ENCODE measurements at places on chromosomes 5 and 9.

GRCh38 chr9:131275332-131276093 lies 797 bp downstream of the FAM78A start:
- no peak for DNase-seq

- no peak for DNase-seq
Observed at GRCh38 chr9:21015129-21015815, 16.2 kb downstream of the HACD4 start.

- DNase-seq: no peak
Observed at GRCh38 chr5:55096182-55096581, 6.3 kb upstream of the GZMA start.

GRCh38 chr9:111613436-111614040 lies 14.1 kb upstream of the PTGR1 start:
- no peak for DNase-seq

DNA sequence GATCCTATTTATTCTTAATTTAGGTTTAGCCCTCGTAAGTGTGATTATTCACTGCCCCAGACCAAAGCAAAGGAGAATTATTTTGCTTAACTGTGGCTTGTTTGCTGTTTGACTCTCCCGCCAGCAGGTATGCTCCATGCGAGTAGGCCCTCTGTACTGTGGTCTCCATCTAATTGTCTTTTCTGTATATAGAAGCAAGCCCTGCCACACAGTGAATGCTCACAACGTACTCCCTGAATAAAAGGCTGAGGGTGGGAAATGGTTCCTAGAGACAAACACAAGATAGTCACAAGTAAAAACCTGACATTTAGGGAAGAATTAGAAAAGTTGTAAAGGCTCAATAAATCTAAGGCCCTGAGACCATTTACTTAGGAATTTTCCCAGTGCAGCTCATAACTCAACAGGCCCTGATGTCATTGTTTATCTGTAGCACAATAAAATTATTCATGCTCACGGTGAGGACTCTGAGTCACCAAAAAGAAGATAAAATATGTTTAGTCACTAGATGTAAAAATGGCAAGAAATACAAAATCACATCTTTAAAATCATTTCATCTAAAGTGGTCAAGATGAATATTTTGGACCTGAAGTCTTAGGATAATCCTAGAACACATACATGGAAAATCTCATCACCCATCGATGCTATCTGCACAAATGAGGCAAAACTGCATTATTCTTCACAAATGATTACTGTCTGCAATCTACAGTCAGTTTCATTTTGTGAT lies 473.2 kb downstream of the ENC1 start:
- no peak for DNase-seq

DNA sequence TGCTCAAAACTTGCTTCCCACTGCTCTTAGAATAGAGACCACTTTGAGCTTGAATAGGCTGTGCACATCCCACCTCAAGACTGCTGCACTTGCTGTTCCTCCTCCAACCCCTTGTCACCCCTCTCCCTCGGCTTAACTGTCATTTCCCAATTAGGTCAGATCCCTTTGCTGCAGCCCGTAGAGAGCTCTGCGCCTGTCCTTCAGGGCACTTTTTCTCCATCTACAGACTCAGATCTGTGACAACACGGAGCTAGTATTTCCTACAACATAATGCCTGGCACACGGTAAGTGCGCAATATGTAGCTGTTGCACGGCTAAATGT lies 485 bp upstream of the HABP4 start:
- no peak for DNase-seq

GRCh38 chr9:89842267-89842768 lies 237.5 kb downstream of the GADD45G start:
- DNase-seq: no peak

- peak; percentile 58 for DNase-seq
Observed at GRCh38 chr5:177447066-177447610, 524 bp downstream of the PRR7 start.

DNA sequence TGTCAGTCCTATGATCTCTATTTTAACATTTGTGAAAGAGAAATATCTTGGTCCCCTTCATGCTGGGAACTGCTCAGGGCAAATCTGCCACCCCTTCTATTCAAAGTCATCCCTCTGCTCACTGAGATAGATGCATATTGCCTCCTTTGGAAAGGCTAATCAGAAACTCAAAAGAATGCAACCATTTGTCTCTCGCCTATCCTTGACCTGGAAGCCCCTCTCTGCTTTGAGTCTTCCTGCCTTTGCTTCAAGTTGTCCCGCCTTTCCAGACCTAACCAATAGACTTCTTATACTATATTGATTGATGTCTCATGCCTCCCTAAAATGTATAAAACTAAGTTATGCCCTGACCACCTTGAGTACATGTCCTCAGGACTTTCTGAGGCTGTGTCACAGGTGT lies 97.0 kb downstream of the PSAT1 start:
- DNase-seq: no peak

DNA sequence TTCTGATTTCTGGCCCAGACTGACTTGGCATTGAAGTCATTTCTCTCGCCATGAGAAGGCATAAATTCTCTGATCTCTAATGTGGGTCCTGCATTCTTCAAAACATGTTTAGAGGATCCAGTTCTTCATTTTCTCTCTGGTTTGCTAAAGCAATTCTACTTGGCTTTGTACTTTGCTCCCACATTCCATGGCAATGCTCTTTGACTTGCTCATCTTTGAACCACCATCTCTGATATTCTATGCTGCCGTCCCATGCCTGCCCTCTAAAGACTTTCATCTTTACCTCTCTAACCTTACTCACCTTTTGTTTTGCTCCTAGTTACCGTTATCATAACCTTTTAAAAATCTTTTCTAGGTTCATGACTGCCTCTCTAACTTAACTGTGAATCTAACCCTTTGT lies 366.9 kb downstream of the KIF4B start:
- no peak for DNase-seq

DNA sequence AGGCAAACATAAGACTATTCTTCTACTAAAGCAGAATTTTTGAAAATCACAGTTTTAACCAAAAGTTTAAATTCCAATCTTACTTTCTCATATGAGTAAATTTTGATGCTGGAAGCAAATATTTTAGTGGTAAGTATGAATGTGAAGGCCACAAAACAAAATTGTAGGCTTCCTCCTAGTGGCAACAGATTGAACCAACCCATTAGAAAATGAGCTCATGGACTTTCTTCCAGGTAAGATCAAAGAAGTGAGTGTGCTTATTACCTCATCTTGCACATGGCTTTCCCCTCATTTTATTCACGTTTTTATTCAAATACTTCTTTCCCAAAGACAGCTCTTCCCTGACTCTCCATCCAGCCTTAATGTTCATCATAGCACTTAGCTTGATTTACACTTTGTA lies 16.5 kb upstream of the RLN2 start:
- DNase-seq: no peak

- no peak for DNase-seq
Observed at GRCh38 chr5:56683733-56684132, 131.6 kb upstream of the MAP3K1 start.

DNA sequence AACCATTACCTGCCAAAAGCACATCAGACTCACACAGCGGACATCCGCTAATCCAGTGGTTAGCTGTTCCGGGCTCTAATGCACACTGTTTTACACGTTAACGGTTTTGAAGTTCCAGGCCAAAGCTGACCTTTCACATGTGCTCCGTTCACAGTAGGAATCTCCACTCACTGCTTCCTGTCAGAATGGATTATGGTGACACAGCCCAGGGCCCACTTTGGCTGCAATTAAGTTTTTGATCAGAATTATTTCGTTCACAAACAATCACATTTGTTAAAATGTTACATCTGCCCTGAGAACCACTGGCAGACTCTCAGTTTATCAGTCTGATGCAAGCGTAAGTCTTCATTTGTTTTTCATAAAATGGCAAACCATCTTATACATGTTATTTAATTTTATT lies 30.2 kb upstream of the CATSPER3 start:
- no peak for DNase-seq

DNA sequence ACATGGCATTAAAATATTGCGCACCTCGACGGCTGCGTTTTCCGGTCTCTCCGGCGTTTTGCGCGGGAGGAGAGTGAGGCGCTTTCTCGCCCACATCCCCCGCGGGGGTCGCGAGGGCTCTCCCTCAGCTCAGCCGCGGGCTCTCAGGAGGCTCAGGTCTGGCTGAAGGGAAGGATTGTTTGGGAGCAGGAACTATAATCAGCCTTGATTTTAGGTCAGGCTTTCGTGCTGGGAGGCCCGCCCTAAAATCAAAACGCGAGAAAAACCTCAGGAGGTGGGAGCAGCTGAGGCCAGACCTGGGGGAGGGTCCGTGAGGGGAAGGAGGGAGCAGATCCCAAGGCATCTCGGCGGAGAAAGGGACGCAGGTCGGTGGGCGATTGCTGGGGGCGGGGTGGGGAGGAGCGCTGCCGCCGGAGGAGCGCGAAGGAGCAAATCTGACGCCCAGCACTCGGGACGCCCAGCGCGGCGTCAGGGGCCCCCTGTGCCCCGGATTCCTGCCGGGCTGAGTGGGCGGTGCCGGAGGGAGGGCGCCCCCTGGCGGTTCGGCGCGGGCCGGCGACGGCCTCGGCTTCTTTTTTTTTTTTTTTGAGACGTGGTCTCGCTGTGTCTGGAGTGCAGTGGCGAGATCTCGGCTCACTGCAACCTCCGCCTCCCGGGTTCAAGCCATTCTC lies 18.7 kb upstream of the RNF130 start:
- DNase-seq: peak; percentile 48

DNA sequence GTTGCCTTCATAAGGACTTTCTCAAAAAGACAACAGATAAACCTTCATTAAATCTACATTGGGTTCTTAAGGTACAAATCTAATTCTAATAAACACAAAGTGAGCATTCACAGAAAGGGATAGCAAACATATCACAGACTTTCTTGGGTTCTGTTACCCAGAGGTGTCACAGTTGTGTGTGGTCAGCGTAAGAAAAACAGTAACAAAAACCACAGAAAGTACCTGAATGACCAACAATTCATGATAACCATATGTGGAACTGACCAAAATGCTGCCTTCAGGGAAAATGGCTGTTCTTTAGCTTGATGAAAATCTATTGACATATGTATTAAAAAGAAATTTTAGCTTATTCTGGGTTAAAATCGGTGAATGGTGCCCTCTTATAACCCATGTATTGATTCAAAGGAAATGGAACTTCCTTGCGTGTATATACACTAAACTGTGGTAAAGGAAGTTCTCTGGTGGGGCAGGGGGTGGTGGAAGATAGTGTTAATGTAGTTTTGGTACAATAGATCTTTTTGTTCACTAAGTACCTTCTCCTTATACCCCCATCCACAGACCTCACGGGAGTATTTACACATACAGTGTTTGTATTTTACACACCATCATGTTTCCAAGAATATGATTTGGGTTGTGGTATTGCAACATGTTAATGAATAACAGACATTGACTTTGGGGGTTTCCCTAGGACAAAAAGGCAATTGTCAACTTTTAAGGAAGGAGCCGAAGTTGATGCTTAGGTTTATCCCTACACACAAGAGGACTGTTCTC lies 152.5 kb downstream of the APBA1 start:
- DNase-seq: no peak

DNA sequence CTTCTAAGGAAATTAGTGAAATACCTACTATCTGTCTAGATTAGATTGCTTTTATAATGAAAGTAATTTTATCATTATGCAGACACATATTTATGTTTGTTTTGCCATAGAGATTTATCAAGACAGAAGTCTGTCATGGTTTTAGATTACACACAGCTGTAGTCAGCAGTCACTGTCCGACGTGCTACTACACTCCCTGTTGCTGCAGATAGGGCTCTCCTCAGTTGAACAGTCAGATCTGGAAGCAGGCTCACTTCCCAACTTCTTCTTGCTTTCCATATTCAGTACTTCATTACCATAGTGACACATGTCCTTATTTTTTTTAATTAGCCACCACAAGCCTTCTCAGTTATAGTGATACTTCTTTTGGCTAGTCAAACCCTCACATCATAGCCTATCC lies 329.9 kb upstream of the ITGA1 start:
- DNase-seq: no peak

DNA sequence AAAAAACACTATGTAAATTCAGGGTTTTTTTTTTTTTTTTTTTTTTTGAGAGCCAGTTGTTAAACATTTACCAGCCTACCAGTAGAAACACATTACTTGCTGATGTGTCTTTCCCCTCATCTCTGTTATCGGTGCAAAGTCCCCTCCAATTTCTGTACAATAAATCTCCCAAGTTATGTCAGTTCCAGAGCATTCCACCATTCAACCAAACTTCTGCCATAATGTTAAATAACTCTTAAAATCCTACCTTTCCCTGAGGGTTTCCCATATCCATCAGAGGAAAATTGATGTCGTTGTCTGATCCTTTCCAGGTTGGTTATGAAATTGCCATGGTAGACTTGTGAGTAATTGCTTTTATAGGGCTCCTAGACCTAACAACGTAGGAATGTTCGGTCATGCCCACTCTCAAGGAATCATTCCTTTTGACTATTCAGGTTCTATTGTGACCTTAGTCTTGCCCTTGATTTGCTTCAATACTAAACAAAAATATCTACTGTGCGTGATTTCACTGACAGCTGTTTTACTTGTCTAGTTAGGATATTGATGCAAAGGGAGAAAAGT lies 5.6 kb upstream of the PPP2R2B start:
- no peak for DNase-seq

DNA sequence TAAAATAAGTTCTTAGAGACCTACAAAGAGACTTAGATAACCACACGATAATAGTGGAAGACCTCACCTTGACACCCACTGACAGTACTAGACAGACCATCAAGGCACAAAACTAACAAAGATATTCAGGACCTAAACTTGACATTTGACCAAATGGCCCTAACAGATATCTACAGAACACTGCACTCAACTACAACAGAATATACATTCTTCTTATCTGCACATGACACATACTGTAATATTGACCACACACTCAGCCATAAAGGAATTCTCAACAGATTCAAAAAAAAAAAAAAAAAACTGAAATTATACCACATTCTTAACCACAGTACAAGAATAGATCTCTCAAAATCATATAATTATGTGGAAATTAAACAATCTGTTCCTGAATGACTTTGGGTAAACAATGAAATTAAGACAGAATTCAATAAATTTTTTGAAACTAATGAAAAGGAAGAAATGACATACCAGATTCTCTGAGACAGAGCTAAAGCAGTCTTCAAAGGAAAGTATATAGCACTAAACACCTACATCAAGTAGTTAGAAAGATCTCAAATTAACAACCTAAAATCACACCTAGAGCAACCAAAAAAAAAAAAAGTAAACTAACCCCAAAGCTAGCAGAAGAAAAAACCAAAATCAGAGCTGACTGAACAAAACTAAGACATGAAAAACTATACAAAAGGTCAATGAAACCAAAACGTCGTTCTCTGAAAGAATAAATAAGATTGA lies 362.3 kb upstream of the POU5F2 start:
- no peak for DNase-seq
